MM.1S (cell line): ENCODE measurements at places on chromosomes 3 and 15.
A peak's percentile ranks its signal among the peaks of the same experiment; 100 is the strongest.

GRCh38 chr3:34183611-34184340, 385.3 kb downstream of the PDCD6IP start:
- no peak for DNase-seq
- H3K36me3 ChIP-seq: no peaks in the 10 kb centered on the region
- no peak overlapping the region for H3K4me3 ChIP-seq
- no peaks in the 10 kb centered on the region for H3K27me3 ChIP-seq
- H3K27ac ChIP-seq: no peak overlapping the region

DNA sequence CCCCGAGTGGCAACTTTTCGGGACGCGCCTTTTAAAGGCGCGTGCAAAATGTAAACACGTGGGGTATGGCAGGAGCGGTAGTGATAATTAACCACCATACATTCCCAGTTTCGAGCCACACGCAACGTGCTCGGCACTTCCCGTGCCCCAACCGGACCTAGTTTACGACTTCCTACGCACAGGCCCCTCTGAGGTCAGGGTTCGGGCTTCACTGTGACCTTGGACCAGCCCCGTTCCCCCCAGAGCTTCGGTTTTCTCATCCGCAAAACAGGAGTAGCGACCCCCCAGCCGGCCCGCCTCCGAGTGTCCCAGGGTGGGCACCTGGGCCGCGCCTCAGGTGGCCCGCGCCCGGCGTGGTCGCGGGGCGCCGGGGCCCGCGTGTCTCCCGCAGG, 451 bp downstream of the CHCHD4 start:
- peaks cover 15% of the 10 kb centered on the region for H3K36me3 ChIP-seq
- peak overlapping the region; percentile 99 for H3K27ac ChIP-seq
- peak overlapping the region; percentile 98 for H3K4me3 ChIP-seq
- DNase-seq: peak; percentile 84

GRCh38 chr3:153625506-153625905, 463.5 kb downstream of the RAP2B start:
- H3K36me3 ChIP-seq: no peaks in the 10 kb centered on the region
- no peak overlapping the region for H3K27ac ChIP-seq
- peaks cover 88% of the 10 kb centered on the region for H3K4me1 ChIP-seq
- no peak for DNase-seq

DNA sequence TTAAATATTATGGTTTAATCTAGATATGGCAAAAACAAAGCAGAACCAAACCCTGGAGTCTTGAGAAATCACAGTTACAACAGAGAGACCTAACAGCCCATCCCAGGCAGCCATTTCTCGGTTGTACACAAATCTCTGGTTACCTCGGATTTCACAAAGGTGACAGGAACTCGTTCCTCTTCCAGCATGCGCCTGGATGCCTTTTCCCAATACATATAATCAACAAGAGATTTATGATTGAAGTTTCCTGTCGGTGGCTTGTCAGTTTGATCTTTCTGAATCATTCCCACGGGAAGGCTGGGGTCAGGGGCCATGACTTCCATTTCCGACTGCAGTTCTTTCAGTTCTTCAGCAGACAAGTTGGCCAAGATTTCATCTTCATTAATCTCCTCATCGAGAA, 445 bp downstream of the LMOD3 start:
- H3K27me3 ChIP-seq: no peaks in the 10 kb centered on the region
- H3K27ac ChIP-seq: no peak overlapping the region
- peaks cover 3% of the 10 kb centered on the region for H3K4me1 ChIP-seq
- no peaks in the 10 kb centered on the region for H3K36me3 ChIP-seq
- no peak overlapping the region for H3K4me3 ChIP-seq

- no peaks in the 10 kb centered on the region for H3K4me1 ChIP-seq
- H3K36me3 ChIP-seq: no peaks in the 10 kb centered on the region
- no peak overlapping the region for H3K27ac ChIP-seq
- no peak overlapping the region for H3K4me3 ChIP-seq
- DNase-seq: peak; percentile 27
Observed at GRCh38 chr3:128447561-128448013, 19.1 kb downstream of the DNAJB8 start.

DNA sequence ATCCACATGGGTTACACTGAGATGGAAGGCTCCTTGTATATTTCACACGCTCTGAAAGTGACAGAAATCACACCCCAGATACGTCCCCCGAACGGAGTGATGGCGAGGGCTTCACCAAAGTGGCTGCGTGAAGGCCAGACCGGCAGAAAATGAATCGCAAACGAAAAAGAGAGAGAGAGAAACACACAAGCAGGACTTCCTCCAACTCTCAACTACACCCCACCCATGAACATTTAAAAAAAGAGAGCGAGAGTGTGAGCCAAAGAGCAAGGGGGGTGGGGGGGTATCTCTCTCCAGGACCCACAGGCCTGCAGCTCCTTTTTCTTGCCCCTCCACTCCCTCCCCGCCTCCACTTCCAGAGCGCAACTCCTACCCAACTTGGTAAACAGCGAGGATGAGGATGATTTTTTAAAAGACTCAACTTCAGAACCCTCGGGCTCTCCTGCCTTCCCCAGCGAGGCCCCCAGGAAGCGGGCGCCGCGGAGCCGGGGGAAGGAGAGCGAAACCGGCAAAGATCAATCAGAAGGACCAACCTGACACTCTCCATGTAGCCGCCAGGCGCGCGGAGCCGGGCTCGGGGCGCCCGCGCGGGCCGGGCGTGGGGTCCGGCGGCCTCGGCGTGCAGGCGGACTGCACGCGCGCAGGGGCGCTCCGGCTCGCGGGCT, 519.1 kb downstream of the FOXP1 start:
- peaks cover 17% of the 10 kb centered on the region for H3K4me1 ChIP-seq
- H3K36me3 ChIP-seq: no peaks in the 10 kb centered on the region
- H3K27ac ChIP-seq: peak overlapping the region; percentile 89

DNA sequence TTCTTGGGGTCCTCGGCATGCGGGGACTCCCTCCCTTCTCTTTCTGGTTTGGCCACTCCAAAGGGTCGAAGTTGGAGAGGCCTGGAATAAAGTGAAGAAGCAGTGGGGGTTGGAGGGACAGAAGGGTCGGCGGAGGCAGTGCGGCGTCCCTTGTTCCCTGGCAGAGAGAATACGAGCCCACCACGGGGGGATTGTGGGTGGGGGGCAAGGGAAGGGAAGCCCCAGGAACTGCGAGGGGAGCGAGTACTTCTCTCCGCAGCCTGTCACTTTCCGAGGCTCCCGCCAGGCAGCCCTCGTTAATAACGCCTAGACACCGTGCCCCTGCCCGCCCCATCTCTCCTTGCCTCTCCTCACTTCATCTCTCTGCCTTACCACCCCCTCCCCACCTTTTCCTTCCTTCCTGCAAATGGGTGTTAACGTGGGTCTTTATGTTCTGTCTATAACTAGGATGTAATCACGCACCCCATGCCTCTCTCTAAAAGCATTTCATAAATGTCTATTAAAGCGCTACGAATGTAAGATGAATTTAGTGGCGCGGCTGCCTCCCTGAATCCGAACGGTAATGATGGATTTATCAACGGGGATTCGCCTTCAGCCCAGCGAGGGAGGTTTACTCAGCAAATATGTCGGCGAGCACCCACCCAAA, 13.7 kb downstream of the NR2F2 start:
- no peak overlapping the region for H3K27ac ChIP-seq
- no peaks in the 10 kb centered on the region for H3K4me1 ChIP-seq
- H3K27me3 ChIP-seq: no peaks in the 10 kb centered on the region
- H3K36me3 ChIP-seq: no peaks in the 10 kb centered on the region

DNA sequence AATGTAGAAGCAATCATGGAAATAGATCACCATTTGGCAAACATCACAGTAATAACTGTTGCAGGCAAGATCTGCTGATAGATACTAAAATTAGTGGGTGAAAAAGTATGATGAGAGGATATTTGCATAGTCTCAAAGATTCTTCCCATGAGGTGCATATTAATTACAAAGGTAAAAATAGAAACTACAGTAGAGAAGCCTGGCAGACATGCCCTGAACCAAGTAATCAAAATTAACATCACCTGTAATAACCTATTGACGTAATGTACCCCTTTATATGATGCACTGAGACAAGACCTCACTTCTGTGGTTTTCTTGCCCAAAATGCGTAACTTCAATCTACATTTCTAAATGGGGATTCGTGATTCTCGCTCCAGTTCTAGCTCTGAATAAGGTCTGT, 14.4 kb downstream of the POMGNT2 start:
- H3K36me3 ChIP-seq: no peaks in the 10 kb centered on the region
- H3K4me1 ChIP-seq: no peaks in the 10 kb centered on the region
- H3K27me3 ChIP-seq: no peaks in the 10 kb centered on the region
- no peak overlapping the region for H3K4me3 ChIP-seq

- no peak overlapping the region for H3K27ac ChIP-seq
- H3K36me3 ChIP-seq: no peaks in the 10 kb centered on the region
- no peak overlapping the region for H3K4me3 ChIP-seq
- no peaks in the 10 kb centered on the region for H3K27me3 ChIP-seq
- no peaks in the 10 kb centered on the region for H3K4me1 ChIP-seq
- DNase-seq: no peak
Observed at GRCh38 chr3:193996221-193996620, 139.7 kb upstream of the HES1 start.

DNA sequence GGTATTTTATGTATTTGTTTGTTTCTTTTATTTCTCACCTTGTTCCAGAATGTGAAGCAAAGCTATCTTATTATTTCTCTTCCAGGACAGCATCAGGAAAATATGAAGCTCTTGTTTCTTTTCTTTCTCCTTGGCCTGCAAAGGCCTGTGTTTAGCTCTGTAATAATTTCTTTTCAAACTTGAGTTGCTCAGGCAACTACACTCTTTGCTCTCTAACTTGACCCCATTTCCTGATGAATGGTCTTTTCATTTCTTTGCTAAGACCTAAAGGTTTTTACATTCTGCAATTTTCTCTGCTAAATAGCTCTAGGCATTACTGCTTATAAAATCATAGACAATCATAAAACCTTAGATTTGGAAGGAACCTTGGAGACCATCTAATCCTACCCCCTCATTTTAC, 26.2 kb upstream of the ZNF770 start:
- no peaks in the 10 kb centered on the region for H3K27me3 ChIP-seq
- H3K4me1 ChIP-seq: no peaks in the 10 kb centered on the region
- DNase-seq: no peak

DNA sequence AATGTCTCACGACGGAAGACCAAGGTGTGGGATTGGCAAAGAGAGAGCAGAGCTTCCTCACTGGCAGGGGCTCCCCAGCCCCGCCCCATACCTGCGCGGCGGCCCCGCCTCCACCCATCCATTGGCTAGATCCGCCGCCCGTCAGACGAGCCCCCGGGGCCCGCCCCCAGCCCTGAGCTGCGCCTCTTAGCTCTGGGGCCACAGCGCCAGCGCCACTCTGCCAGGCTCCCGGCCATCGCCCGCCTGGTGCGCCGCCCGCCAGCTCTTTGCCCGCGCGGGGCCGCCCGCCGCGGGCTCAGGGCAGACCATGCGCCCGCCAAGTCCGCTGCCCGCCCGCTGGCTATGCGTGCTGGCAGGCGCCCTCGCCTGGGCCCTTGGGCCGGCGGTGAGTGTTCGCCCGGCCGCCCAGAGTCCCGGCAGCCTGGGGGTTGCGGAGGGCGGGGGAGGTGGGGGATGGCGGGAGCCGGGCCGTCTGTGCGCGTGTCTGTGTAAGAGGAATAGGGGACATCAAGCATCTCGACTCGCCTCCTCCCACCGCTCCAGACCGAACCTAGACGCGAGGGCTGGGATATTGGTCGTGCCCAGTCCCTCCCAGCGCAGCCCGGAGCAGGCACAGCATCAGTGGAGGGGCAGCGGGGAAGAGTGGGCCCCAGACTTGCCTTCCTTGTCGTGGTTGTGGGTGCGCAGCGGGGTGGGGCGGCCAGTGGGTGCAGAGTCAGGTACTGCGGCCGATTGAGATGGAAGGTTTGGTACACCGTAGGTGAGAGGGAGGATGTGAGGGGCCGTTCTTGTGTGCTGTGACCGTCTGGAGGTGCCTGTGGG, at the start of gene VIPR1:
VIPR1 (plus strand) TSS at position 215 of the 822 bp plus-strand sequence; CDS start at position 308, 93 bp downstream.
- H3K36me3 ChIP-seq: no peaks in the 10 kb centered on the region
- peaks cover 11% of the 10 kb centered on the region; the same call in 1 of the 2 replicates for H3K27me3 ChIP-seq
- peak within 1 kb of the TSS; percentile 68 for H3K4me3 ChIP-seq
- DNase-seq: peak; percentile 91
- H3K27ac ChIP-seq: no peak within 1 kb of the TSS

- no peaks in the 10 kb centered on the region for H3K27me3 ChIP-seq
- peaks cover 8% of the 10 kb centered on the region; the same call in 1 of the 2 replicates for H3K4me1 ChIP-seq
- no peaks in the 10 kb centered on the region for H3K36me3 ChIP-seq
- H3K27ac ChIP-seq: no peak overlapping the region
- DNase-seq: no peak
Observed at GRCh38 chr3:36212251-36212650, 168.1 kb upstream of the STAC start.
